ENCODE measurements at places on chromosomes 16 and 17. TPM values are rescaled to one million over a fixed set of nuclear protein-coding genes. Genes with fewer than 3 reads are reported as not detected.

MYLK3 gene
- total RNA-seq: not detected

MYO15A gene
- 0.46 TPM for total RNA-seq

SHBG gene
- not detected for total RNA-seq

CISD3 gene
- 23.7 TPM for total RNA-seq

HBQ1 gene
- total RNA-seq: not detected

EFCAB5 gene
- 0.40 TPM for total RNA-seq

FBXW10 gene
- total RNA-seq: not detected

IFI35 gene
- total RNA-seq: 9.4 TPM

GRCh38 chr16:3776316-3776715 is 59.0 kb upstream of the TRAP1 start:
- DNase-seq: no peak

GRCh38 chr16:9821970-9822369 is 360.3 kb downstream of the GRIN2A start:
- no peak for DNase-seq

- DNase-seq: peak; percentile 78
Observed at GRCh38 chr17:7589204-7589868, 558 bp downstream of the SOX15 start.

GRCh38 chr17:58666858-58667267 is 25.0 kb downstream of the TEX14 start:
- DNase-seq: peak; percentile 76

DNA sequence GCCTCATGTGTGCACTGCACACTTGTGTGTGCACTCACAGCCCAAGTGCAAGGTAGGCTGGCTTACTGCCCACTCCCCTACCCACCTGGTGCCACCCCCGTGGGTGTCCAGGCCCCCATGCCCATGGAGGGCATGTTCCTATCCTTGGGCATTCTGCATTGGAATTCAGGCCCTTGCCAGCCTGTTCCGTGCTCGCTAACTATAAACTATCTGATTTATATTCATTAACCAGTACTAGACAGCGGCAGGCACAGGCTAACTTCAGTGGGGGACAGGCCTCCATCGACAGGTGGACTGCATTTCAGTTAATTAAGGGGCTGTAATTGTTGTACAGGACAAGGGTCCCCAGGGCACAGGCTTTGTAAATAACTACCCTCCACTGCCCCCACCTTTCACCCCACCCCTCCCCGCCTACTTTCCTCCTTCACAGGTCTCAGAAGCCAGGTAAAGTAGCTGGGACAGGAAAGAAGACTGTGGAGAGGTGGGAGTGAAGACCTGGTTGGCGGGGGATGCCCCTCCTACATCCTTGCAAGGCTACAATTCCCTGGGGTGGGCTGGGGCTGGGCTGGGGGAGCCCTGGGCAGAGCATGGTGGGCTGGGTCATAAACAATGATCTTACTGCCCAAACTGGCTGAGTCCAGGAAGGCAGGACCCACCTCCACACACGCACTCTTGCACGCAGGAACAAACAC is 119.0 kb upstream of the LHX1 start:
- DNase-seq: no peak

- no peak for DNase-seq
Observed at GRCh38 chr17:31226373-31226772, 70.7 kb downstream of the OMG start.

- DNase-seq: no peak
Observed at GRCh38 chr17:37283414-37283961, 92.3 kb upstream of the C17orf78 start.

DNA sequence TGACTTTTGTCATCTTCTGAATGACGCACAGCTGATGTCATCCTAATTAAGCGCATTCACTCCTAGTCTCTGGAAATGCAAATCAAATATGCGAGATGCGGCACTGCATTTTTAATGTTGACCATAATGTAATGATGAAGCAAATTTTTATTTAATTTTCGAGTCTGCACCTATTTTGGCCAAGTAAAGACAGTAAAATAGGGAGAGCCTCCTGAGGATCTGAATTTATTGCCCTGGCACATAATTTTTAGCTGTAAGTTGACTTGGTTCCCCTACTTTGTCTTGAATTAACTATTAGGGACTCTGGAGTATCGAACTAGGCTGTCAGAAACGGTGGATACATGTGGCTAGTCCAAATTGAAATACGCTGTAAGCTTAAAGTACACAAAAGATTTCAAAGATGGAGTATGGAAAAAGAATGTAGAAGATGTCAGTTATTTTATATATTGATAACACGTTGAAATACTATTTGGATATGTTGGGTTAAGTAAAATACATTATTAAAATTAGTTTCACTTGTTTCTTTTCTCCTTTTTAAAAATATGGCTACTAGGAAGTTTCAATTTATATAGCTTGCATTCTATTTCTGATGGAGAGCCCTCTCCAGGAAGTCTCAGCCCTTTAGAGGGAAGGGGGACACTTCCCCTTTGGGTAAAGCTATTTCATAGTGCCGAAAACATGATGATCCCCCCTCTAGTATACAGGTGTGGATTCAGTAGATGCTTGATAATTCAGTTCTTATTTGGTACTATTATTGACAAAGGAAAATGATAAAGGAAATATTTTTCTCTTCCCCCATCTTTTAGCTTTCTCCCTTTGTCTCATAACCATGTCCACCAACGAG is 991 bp downstream of the KPNA2 start:
- DNase-seq: no peak

DNA sequence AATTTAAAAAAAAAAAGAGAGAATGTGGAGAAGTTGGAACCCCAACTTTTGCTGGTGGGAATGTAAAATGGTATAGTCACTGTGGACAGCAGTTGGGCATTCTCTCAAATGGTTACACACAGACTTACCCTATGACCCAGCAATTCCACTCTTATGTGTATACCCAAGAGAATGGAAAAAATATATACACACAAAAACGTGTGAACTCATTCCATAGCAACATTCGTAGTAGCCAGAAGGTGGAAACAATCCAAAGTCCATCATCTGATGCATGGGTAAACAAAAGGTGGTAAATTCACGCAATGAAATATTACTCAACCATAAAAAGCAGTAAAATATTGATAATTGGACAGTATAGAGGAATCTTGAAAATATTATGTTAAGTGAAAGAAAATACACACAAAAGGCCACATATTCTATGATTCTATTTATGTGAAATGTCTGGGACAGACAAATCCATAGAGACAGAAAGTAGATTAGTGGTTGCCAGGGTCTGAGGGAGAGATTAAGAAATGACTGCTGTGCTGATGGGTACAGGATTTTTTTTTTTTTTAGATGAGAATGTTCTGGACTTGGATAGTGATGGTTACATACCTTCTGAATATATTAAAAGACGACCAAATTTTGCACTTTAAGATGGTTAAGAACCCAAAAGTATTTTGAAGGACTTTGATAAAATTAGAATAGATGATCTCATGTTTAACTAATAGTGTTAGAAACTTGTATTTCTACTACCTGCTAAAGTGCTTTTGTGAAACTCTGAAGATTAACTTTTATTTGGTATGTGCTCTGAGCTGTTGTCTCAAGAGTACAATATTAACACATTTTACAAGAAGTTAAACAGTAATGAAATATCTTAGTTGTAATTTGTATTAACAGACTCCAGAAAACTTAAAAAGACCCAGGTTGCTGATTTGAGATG is 60.9 kb downstream of the MRTFB start:
- DNase-seq: no peak

GRCh38 chr16:8855972-8856371 is 12.8 kb downstream of the CARHSP1 start:
- no peak for DNase-seq

DNA sequence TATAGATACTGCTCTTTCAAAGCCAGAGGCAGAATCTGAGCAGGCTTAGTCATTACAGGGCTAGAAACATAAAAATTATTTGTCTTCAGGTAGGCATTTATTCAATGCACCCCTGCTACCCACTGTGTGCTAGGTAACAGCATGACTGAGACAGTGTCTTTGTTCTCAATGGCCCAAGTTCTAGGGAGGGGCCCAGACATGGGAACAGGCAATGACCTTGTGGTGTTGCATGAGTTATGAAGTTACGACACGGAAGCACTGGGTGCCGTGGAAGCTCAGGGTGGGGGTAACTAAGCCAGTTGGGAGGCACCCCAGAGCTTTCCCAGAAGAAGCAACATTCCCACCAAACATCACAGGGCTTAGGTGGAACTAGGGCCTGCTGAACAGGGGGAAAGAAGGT is 87.0 kb downstream of the CPPED1 start:
- DNase-seq: no peak

DNA sequence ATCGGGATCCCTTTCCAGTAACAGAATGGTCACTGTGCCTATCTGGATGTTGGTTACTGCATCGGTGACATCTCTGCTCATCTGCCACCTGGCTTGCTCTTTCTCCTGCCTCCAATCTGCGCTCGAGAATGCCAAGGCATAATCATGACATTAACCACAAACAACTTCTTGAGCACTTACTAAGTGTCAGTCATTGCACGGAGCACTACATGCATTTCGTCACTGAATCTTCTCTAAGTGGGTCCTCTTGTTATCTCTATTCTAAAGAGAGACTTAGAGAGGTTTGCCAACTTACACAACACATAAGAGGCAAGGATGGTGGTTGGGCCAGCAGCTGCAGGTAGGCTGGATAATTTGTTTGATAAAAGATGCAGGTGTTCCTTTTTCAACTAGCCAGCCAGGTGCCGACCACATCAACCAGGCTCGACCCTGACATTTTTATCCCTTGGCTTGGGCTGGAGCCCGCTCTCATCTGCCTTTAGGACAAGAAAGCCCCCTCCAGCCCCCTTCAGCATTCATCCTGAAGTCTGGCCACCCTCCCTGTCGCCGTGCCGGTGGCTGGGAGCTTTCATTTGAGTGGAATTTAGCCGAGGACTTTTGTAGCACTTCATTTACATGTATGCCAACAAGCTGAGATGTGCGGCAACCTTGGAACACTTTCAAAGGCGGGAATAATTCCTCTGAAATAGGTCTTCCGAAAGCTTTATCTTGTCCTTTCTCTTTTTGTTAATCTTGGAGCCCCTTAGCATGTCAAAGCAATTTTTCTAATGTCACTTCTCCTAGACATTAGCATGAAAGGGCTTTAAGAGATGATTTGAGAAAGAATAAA is 89.3 kb upstream of the NKD1 start:
- DNase-seq: no peak

- peak; percentile 44 for DNase-seq
Observed at GRCh38 chr16:75262104-75262799, 10.8 kb upstream of the BCAR1 start.

DNA sequence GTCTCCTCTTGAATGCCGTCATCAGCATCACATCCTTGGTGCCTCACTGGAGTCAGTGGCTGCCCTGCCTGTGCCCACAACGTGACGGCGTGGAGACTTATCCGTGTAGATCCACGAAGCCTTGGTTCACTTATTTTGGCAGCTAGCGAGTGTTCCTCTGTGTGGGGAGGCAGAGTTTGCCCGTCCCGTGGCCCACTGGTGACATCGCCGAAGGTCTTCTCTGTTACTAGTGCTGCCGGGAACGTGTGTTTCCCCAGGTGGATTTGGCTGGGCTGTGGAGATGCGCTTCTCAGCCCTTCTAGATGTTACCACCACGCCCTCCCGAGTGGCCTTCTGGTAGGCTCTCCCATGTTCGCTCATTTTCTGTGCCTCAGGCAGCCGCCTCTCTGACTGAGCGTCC is 169.6 kb downstream of the SEC14L1 start:
- DNase-seq: no peak

DNA sequence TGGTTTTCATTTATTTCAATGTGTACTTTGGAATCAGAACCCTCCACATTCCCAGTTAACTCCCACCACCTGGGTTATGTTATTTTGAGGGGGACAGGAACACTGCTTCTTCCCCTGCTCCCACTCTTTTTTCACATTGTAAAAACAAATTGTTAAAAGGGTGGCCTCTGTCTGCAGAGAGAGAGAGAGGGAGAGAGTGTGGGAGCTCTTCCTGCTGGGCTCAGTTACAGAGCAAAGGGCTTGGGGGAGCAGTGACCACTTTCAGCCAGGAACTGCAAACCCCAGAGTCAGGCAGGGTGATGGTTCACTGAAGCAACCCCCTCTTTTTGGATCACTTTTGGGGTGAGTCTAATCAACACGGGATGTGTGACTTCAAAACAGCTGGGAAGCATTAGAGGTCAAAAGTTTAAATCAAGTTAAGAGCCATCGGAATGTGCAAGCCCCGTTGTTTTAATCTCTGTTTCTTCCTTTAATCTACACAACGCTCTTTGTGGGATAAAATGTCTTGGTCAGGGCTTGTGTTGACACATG is 577.0 kb upstream of the CDH11 start:
- DNase-seq: no peak

- DNase-seq: no peak
Observed at GRCh38 chr17:43620581-43620980, 41.1 kb downstream of the MEOX1 start.

- peak; percentile 75 for DNase-seq
Observed at GRCh38 chr17:15479703-15480102, 12.3 kb upstream of the CDRT4 start.

DNA sequence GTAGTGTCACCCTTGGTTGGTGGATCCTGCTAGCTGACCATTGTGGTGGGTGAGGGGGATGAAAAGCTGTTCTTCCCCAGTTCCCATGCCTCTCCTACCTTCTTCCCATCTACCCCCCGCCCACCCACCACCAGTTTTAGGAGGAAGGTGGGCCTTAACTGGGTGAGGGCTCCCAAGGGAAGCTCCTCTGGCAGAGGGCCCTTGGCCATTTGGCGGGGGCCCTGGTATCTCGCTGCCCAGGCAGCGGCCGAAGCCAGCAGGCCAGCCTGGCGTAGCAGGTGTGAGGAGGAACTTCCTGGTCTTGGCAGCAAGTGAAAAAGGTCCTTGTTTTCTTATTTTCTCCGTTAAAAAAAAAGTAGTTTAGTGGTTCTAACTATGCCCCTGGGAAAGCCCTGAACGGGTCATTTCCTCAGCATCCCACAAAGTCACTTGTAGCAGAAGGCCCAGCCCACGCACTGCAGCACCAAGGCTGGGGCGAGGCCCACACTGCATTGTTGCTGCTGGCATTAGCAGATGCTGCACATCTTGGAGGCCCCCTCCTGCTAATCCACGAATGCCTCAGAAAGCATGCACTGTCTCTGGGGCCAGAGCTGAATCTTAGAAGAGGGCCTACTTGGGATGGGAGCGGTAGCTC is 72.5 kb downstream of the MPRIP start:
- no peak for DNase-seq

DNA sequence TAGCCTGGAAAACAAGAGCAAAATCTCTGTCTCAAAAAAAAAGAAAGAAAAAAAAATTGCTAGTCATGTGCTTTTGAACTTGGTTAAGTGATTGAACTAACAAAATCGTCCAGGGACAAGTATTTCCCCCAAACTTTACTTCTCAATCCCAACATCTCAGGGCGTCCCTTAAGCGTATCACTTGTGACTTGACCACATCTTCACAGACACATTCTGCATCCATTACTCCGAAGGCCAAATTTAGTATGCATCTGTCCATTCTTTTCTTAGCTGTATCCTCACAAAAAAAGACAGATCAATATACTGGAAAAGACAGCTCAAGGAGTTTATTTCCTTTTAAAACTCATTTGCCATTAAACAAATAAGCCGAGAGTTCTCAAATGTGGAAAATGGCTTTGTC is 5.9 kb upstream of the JPT1 start:
- DNase-seq: no peak

DNA sequence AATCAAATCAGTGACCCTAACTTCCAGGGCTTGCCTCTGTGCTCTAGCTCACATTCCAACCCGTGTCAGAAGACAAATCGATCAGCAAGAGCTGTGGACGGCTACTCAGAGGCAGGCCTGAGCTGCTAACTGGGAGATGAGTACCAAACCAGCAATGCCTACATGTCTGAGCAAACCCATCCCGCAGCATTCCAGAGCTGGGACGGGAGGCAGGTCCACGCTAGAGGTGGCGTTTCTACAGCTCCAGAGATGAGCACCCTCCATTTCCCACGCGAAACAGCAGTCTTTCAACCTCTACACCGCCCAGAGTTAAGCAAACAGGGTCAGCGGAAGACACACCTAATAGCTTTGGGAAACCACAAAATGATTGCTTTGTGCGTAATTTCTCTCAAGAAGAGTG is 6.5 kb downstream of the NXN start:
- no peak for DNase-seq
